ENCODE measurements at places on chromosomes 16 and 17. TPM values are rescaled to one million over a fixed set of nuclear protein-coding genes. Genes with fewer than 3 reads are reported as not detected.

The CDH1 gene
- 23.8 TPM for total RNA-seq

The SRCIN1 gene
- total RNA-seq = 1.5 TPM

The CACNG3 gene
- not detected for total RNA-seq

The TP53TG3B gene
- not detected for total RNA-seq

The CCL14 gene
- total RNA-seq = not detected

The CDH13 gene
- total RNA-seq = 23.0 TPM

The APPBP2 gene
- total RNA-seq = 50.5 TPM

The AIPL1 gene
- total RNA-seq = not detected

The MYH2 gene
- 0.02 TPM for total RNA-seq

The C16orf54 gene
- not detected for total RNA-seq

The SLC6A2 gene
- not detected for total RNA-seq

The KRT39 gene
- not detected for total RNA-seq

The CHP2 gene
- not detected for total RNA-seq

The ZNF267 gene
- 19.6 TPM for total RNA-seq

The TPSB2 gene
- total RNA-seq = not detected

The INCA1 gene
- 0.82 TPM for total RNA-seq

The NXPH3 gene
- 0.43 TPM for total RNA-seq

The DPEP2 gene
- total RNA-seq = not detected

The GDPD1 gene
- 4.2 TPM for total RNA-seq

The LLGL1 gene
- total RNA-seq = 44.6 TPM

The KIF2B gene
- not detected for total RNA-seq

The RND2 gene
- total RNA-seq = 1.3 TPM

The EPX gene
- total RNA-seq = not detected

The CD300E gene
- total RNA-seq = not detected

The HBQ1 gene
- total RNA-seq = 2.7 TPM

The RPL13 gene
- 1,239 TPM for total RNA-seq

The RAP1GAP2 gene
- 7.8 TPM for total RNA-seq

The SHBG gene
- total RNA-seq = 1.4 TPM

Measured in astrocyte (in vitro differentiated cells and primary cell).